NAMALWA (cell line): ENCODE measurements at places on chromosomes 1 and 21.

GRCh38 chr1:52550447-52550846 is 2.4 kb downstream of the TUT4 start:
- no peak for DNase-seq

GRCh38 chr1:225899044-225899925 is 10.3 kb upstream of the LEFTY1 start:
- no peak for DNase-seq

DNA sequence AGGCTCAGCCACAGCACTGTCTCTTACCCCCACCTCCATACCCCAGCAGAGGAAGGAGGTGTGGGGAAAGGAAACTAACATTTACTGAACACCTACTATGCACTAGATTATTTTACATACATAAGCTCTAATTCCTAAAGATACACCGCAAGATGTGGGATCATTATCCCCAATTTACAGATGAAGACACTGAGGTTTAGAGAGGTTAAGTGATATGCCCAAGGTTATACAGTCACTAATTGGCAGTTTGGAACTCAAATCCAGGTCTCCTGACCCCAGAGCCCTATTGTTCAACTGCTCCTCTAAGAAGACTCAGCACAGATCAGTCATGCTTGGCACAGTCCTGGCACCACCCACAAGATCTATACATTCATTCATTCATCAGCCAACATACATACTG is 3.7 kb upstream of the TENT5B start:
- no peak for DNase-seq

DNA sequence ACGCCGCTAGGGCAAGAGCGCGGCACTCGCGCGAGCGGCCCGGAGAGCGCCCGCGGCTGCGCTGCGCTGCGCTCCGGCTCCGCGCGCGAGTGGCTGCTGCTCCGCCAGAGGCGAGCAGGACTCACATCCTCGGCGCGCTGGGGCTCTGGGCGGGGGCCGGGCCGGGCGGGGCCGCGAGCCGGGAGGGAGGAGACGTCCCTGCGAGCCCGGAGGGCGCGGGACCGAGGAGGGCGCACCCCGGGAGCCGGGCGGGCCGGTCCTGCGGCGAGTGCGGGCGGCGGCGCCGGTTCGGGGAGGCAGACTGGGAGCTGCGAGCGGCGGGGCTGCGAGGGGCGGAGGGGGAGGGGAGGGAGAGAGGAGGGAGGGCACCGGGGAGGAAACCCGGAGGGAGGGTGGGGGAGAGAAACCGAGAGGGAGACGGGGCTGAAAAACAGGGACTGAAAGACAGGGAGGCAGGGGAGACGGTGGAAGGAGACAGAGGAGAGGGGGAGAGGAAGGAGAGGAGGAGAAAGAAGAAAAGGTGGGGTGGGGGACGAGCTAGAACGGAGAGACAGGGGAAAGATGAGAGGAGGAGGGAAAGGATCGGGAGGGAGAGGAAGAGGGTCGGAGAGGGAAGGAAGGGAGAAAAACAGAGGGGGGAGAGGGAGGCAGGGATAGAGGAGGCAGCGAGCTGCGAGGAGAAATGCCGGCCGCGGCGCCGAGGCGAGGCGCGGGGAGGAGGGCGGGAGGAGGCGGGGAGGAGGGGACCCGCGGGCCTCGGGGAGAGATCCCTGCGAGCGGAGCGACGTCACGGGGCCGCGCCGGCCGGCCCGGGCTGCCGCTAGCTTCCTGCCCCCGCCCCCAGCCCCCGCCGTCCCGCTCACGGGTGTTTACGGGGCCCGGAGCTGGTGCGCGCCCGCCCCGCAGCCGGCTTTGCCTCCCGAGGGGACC is at the start of gene CAMK2N1:
CAMK2N1 (minus strand) TSS at position 684 of the 930 bp plus-strand sequence. CDS start 831 bp downstream, outside the sequence.
- DNase-seq: no peak

DNA sequence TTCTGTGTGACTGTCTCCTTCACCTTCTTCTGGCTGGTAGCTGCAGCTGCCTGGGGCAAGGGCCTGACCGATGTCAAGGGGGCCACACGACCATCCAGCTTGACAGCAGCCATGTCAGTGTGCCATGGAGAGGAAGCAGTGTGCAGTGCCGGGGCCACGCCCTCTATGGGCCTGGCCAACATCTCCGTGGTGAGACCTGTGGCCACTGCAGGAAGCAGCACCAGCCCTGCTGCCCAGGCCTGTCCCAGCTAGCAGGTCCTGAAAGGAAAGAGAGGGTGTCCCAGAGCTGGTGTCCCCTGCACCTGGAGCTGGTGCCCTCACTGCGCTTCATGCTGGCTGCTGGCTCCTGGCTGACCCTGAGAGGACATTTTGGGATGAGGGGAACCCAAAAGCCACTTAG is 5.9 kb upstream of the ATXN7L2 start:
- DNase-seq: no peak

DNA sequence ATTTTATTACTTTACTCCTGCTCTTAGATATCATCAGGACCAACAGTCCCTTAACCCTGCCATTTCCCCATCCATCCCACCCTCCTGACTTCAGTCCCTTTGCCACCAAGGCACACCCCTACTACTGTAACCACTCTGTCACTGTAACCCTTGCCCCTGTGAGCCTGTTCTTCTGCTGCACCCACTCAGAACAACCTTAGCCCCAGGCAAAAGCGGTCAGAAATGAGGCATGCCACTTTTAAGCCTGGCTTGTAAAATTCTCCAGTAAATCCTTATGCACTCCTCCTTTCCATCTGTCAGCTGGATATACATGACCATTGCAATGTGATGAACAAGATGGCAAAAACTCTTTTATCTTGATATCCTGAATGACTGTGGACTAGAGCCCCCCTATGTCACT is 555.0 kb upstream of the PLXNA2 start:
- no peak for DNase-seq

- no peak for DNase-seq
Observed at GRCh38 chr1:82000221-82000620, 199.5 kb downstream of the ADGRL2 start.

DNA sequence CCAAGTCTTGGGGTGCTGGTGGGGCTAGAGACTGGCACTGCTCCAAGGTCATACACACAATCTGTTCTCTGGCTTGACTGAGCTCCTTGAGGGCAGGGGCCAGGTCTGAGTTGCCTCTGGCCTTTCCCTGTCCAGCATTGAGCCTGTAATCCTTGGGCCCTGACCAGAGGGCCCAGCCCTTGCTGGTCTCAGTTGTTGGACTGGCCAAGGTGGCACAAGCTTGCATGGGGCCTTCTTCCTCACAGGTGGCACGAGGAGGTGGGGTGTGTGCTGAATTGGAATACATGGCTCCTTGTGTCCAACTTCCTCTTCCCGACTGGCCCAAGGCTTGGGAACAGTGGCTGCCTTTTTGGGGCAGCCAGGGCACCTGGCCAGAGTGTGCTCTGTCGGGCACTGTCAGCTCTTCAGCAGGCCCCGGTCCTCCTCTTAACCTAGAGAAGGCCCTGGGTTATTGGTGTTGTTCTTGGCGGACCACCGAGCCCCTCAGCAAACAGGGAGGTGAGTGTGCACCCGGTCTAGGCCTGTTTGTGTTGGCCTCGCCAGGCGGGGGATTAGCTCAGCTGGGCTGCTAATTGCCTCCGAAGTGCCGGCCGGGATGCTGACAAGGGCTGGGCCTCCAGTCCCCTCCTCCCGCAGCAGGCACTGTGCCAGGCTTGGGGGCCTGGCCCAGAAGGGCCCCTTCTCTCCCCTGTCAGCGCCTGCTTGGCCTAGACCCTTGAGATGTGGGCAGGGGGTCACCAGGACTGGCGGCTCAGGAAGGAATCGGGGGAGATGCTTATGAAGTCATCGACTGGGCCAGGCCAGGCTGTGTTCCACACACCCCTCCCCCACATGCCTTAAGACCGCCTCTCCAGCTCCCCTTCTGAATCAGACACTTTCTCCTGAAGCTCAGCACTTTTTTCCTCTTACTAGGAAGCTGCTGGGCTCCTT is 28.5 kb downstream of the WNT4 start:
- no peak for DNase-seq

- DNase-seq: peak; percentile 31
Observed at GRCh38 chr1:154765970-154766369, 104.1 kb downstream of the KCNN3 start.

GRCh38 chr1:8147956-8148355 is 121.8 kb upstream of the ERRFI1 start:
- no peak for DNase-seq

DNA sequence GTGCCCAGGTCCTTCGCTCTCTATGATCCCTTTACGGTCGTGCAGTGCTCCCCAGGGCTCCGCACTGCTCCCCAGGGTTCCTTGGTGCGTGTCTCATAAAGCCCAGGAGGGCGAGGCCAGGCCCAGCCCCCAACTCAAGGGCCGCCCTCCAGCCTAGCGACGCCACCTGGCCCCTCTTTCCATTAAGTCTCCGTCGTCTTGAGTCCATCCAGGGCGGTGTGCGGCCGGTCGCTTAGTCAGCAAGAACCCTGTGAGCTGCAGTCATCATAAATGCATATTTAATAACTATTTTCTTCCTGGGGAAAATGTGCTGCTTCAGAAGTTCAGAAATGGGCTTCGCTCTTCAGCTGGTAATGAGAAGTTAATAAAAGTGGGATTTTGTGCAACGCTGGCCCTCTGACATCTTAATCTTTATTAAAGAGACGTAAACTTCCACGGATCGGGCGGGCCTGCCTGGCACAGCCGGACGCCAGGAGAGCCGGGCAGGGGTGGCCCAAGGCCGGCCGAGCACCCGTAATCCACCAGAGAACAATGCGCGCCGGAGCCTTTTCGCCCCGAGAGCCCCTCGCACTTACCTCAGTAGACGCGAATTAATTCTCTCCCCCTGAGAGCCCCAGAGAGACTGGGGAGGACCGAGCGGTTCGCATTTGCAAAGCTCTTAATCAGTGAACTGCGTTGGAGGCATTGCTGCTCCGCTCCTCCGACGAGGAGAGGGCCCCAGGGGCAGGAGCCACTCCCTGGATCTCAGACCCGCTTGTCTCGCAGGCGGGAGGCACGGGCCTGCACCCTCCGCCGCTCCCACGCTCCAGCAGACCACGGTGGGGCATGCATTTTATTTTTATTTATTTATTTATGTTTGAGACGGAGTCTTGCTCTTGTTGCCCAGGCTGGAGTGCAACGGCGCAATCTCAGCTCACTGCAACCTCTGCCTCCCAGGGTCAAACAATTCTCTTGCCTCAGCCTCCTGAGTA is 188.3 kb upstream of the ARHGEF16 start:
- no peak for DNase-seq

DNA sequence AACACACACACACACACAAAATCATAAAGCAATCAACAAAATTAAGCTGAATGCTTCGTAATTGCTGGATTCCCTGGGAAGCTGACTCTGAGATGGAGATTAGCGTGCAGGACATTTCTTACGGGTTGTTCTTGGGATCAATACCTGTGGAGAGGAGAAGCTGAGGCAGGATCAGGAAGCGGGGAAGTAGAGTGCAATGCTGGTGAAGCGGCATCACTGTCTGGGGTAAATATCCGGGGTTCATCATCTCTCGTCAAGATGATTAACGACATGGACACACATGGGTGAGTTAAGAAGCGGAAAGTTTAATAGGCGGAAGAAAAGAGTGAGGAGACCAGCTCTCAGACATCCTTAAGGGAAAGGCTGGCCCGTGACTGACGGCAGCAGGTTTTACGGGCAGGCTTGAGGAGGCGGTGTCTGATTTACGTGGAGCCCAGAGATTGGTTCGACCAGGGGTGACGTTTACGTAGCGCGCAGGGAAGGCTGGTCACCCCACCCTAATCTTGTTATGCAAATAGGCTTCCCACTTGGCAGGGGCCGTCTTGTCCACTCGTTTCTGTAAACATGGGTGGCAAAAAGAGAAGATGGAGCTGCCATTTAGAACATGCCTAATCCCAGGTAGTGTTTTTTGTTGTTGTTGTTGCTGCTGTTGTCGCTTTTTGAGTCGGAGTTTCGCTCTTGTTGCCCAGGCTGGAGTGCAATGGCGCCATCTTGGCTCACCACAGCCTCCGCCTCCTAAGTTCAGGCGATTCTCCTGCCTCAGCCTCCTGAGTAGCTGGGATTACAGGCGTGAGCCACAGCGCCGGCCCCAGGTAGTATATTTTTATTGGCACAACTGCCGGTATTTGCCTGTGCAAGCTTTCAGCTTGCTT is 135.6 kb upstream of the KCNJ15 start:
- no peak for DNase-seq

GRCh38 chr1:14552246-14552965 is 46.1 kb upstream of the KAZN start:
- DNase-seq: no peak

DNA sequence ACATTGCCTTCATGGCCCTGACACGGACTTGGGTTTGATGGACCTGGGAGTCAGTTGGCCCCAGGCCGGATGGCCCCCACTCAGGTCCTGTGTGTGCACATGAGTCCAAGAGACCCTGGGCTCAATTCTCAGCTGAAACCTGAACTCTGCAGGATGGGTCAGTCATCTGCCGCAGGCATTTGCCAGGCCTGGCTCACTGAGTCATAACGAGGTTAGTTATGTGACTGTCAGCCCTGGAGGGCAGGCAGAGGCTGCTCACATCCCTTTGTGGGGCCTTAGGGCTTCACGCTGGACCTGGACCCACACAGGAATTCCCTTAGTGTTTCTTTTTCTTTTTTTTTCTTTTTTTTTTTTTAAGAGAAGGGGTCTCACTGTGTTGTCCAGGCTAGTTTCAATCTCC is 46.5 kb downstream of the PSMG1 start:
- no peak for DNase-seq

GRCh38 chr1:7379441-7379971 is 391.6 kb upstream of the VAMP3 start:
- DNase-seq: no peak

GRCh38 chr1:92536980-92537884 is 50.5 kb upstream of the GFI1 start:
- peak; percentile 59 for DNase-seq

- no peak for DNase-seq
Observed at GRCh38 chr1:9447215-9447960, 91.9 kb upstream of the SLC25A33 start.

DNA sequence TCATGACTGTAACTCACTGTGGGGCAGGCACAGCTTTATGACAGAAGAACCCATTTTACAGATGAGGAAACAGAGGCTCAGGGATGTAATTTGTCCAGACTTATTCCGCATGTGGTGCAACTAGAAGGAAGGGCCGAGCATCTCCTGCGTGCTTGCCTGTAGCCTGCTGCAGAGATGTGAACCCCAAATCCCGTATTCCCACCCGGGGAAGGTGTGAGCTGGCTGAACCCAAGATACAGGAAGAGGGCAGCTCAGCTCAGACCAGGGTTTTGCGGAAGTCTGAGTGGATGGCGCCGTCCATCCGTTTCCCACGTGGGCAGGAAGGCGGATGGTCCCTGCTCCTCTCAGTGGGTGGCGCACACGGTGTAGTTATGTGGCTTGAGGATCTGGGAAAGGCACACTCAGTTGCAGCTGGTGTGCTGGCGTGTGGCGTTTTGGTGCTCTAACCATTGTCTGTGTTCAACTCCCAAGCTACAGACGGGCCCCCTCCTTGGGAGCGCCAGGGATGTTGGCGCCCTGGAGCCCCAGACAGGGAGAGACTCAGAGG is 1.2 kb downstream of the CROCC start:
- DNase-seq: no peak

- DNase-seq: no peak
Observed at GRCh38 chr1:85243372-85243771, 16.1 kb downstream of the C1orf52 start.
